ENCODE measurements at places on chromosomes 13 and 19.

- DNase-seq: no peak
Observed at GRCh38 chr13:112664501-112665203, 25.2 kb upstream of the ATP11A start.

- no peak for DNase-seq
Observed at GRCh38 chr19:2627855-2628254, 74.6 kb downstream of the GNG7 start.

DNA sequence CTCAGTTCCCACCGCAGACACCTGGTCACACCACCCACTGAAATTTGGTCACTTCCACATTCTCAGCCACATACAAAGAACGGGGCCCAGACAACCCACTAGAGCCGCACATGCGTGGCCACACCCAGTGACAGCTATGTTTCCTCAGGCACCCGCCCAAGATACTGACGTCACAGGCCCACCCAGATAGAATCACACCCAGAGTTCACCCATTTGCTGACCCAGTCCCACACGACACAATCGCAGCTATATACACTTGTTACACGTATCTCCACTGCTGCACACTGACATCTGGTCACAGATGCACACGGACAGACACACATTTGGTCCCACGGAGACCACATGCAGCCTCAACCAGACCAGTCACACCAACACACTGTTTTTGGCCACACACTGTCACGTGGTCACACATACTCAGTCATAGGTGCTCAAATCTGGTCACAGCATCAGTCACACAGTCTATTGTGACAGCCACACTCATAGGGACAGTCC, 2.9 kb downstream of the NUMBL start:
- DNase-seq: peak; percentile 77

GRCh38 chr13:112905990-112906641, 62.9 kb upstream of the MCF2L start:
- no peak for DNase-seq

DNA sequence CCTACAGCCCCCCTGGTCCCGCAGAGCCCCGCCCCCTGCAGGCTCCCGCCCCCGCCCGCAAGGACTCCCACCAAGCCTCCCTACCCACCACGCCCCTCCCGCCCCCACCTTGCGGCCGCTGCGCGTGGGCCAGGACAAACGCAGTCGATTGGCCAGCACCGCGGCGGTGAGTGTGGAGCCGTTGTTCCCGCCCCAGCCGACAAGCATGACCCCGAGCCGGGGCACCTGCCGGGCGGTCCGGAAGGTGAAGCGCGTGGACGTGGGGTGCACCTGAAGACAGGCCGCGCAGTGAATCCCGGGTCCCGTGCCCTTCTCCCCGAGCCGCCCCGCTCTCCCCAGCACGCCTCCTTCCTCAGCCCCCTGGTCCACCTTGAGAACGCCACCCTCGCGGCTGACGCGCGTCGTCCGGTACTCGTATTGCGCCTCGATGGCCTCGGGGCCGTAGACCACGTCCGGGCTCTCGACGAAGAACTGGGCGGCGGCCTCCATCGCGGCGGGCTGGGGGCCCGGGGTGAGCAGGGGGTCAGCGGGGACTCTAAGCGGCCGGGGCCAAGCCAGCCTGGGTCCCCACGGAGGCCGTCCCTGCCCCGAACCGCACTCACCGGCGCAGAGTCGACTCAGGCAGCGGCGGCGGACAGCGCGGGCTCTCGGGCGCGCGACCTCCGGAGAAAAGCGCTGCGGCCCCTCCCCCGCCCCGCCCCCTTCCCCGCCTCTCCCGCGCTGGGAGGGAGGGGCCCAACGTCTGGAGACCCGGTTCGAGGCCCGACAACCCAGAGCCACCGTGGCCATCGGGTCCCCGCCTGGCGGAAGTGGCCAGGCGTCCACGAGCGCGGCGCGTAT, at the start of gene ISYNA1:
Gene ISYNA1, minus strand, starts transcription at position 643 of the 840 bp plus-strand sequence. Its CDS starts 154 bp downstream, at position 489.
- DNase-seq: peak; percentile 52

DNA sequence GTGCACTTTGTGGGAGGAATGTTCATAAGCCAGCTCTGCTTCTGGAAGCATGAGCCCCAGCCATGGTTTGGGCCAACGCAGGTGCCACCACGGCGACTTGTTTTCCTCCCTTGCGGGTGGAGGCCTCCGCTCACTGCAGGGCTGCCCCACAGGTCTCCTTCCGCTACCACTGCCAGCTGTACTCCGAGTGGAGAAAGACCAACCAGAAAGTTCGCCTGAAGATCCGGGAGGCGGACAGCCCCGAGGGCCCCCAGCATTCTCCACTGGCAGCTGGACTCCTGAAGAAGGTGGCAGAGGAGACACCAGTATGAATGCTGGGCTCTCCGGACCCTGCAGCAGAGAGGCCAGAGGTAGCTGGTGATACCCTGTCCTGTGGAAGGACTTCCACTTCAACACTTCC, 6.5 kb upstream of the HNRNPM start:
- no peak for DNase-seq

- DNase-seq: no peak
Observed at GRCh38 chr19:12828494-12828893, 5.9 kb downstream of the RTBDN start.

DNA sequence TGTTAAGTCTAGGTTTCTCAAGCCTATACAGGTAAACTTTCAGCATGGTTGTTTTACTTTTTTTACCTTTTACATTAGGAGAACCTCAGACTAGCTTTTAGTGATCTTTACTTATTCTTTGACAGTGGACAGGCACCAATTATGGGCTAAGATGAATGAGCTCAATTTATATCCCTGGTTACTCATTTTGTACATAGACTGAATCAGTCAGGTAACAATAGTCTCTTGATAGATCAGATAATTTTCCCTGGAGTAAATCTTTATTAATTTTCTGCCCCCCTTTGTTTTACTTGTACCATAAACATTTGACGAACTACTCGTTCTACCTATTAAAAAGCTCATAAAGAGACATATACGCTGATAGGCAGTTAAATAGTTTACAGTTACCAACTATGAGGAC, 22.8 kb downstream of the SPART start:
- no peak for DNase-seq

- DNase-seq: no peak
Observed at GRCh38 chr19:6718741-6719539, 1.5 kb downstream of the C3 start.

GRCh38 chr19:11963566-11964355, 1.1 kb upstream of the ZNF763 start:
- peak; percentile 73 for DNase-seq

DNA sequence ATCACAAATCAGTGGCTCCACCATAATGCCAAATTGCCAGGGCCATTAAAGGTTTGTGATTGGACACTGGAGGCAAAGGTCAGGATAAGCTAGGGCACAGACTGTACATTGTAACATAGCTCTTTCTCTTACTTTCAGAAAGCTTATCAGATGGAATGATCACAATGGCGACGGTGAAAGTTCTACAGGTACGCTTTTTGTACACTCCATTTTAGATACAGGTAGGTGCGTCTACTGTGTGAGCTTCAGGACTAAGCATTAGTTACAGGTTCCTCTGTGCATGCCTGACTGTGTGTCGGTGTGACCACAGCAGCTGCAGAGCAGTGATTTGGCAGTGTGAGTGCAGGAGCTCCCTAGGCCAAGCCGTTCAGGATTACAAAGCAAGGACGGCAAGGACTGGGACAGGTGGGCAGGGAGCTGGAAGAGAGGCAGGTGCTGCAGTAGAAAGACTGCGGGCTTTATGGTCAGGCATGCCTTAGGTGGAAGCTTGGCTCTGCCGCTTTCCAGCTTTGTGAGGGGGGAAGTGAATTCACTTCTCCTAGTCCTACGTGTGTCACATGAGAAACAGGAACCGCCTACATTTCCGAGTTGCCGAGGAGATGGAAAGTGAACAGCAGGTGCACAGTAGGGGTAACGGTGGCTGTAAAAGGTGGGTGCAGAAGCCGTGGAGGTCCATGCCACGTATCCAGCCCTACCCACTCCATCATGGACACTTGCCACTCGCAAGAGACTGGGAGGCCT, 49.6 kb downstream of the MRPL57 start:
- no peak for DNase-seq

DNA sequence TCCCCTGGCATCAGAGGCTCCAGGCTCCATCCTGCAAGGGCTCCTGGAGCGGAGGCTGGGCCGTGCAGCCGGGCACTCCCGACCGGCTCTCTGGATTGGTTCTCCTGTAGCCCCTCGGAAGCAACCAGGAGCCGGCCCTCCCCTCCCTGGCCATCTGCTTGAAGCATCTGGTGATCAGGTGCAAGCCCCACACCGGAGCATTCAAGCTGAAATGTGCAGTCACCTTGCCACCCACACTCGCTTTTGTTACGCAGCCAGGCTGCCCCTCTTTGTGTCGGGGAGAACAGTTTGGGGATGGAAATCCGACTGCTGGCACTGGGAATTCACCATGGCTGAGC, 258.8 kb downstream of the ZNF536 start:
- no peak for DNase-seq
